ENCODE measurements at places on chromosomes 4 and X. TPM values are rescaled to one million over a fixed set of nuclear protein-coding genes. Genes with fewer than 3 reads are reported as not detected.

- no peaks in the 10 kb centered on the region for H3K4me1 ChIP-seq
- H3K27me3 ChIP-seq = peaks cover 18% of the 10 kb centered on the region
Measured at GRCh38 chr4:153817466-153817865, 28.6 kb upstream of the SFRP2 start.

- H3K27me3 ChIP-seq = peaks cover 11% of the 10 kb centered on the region
- no peak overlapping the region for H3K27ac ChIP-seq
- H3K4me1 ChIP-seq = peaks cover 7% of the 10 kb centered on the region
- no peak overlapping the region for H3K4me3 ChIP-seq
- no peaks in the 10 kb centered on the region for H3K36me3 ChIP-seq
- DNase-seq = no peak
Measured at GRCh38 chr4:7037425-7037824, 5.7 kb upstream of the TADA2B start.

DNA sequence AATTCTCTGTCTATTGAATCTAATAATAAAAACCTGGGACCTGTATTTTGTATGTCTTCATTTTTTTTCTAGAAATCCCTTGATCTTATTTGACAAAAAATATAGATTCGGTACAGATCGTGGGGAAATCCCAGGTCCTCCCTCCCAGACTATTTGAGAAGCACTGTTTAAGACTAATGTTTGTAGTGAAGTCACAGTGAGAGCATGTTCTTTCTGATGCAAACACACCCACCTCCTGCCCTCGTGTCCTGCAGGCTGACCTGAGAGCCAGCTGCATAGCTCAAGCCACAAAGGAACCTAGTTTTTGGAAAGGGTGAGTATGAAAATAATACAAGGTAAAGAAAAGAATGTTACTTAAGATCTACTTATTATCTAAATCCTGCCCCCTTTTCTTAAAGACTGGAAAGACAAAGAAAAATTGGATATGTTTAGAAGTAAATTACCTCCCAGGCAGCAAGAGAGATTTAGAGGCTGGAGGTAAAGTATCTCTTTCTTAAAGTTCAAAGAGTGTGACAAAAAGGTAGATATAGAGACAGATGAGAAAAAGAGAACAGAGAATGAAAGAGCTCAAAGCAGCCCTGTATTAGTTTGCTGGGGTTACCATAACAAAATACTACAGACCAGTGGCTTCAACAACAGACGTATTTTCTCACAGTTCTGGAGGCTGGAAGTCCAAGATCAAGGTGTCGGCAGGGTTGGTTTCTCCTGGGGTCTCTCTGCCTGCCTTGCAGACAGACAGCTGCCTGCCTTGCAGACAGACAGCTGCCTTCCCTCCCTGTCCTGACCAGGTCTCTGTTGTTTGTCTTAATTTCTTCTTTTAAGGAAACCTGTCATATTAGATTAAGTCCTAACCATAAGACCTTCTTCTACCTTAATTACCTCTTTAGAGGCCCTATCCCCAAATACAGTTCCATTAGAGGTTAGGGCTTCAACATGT lies 20.4 kb upstream of the DCTD start:
- H3K27ac ChIP-seq = no peak overlapping the region
- peaks cover 3% of the 10 kb centered on the region for H3K4me1 ChIP-seq
- H3K27me3 ChIP-seq = peaks cover 23% of the 10 kb centered on the region
- no peaks in the 10 kb centered on the region for H3K36me3 ChIP-seq
- DNase-seq = no peak

The DCK gene
- total RNA-seq = 60.0 TPM

The UCHL1 gene
- total RNA-seq = 4.7 TPM
